ENCODE measurements at places on chromosomes 7 and 10. TPM values are rescaled to one million over a fixed set of nuclear protein-coding genes. Genes with fewer than 3 reads are reported as not detected.

DNA sequence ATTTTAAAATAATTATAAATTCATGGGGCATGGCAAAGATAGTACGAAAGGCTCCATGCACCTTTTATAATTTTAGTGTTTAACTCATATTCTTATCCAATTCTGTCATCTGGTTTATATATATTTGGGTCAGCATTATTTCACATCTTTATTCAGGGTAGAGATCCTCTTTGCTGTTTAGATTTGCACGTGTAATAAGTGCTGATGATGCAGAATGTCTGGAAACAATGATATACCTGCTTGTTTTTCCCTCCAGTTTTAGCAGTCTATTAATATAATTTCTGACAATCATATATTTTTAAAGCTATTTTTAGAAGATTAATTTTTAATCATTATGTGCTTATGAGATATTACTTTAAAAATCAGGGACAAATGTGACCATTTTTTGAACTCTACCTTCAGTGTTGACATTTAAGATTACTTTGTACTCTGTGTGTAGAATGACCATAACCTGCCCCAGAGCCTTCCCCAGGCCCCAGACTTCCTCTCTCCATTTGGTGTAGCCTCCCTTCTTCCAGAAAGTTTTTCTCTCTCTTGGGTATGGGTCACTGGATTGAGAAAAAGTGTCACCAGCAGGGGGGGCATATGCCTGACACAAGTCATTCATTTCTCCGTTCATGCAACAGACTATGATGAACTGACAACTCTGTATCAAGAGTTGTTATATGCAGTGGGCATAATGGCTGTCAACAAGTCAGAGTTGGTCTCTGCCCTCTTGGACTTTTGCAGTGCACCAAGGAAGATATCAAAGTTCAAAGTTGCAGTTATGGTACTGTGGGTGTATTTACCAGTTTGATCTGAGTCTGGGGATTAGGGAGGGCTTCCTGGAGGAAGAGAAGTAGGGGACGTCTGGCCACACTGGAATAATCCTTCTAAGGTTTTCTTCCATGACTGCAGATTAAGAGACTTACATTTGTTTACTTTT, 192.6 kb upstream of the CCDC6 start:
- H3K4me3 ChIP-seq, result no peak overlapping the region
- no peaks in the 10 kb centered on the region for H3K27me3 ChIP-seq
- no peaks in the 10 kb centered on the region for H3K36me3 ChIP-seq
- H3K27ac ChIP-seq, result no peak overlapping the region

DNA sequence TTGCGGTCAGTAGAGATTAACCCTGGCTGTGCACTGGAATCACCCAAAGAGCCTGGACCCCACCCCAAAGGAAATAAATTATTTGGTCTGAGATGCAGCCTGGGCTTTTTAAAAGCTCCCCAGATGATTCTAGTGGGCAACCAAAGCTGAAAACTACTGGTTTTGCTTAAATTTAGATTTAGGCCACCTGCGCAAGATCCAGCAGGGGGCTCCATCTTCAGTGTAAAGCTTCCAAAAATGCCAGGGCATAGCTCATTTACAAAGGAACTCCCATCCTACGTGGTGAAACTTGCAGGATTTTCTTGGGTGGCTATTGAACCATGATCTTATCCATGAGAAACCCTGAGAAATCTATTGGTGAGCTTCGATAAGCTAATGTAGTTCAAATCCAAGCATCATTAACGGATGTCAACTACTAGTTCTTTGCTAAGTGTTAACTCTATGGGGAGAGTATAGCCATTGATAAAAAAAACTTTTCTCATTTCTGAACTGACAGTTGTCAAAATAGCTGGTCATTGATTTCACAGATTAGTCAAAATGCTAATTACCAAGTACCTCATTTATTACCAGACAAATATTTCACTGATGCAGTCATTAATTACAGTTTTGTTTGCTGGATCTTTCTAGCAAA, 315.3 kb downstream of the LHFPL3 start:
- H3K4me1 ChIP-seq, result no peaks in the 10 kb centered on the region
- H3K36me3 ChIP-seq, result no peaks in the 10 kb centered on the region
- no peak for DNase-seq
- no peaks in the 10 kb centered on the region for H3K27me3 ChIP-seq

Gene LEP
- total RNA-seq, result not detected

Gene PARD3
- total RNA-seq, result 64.6 TPM

DNA sequence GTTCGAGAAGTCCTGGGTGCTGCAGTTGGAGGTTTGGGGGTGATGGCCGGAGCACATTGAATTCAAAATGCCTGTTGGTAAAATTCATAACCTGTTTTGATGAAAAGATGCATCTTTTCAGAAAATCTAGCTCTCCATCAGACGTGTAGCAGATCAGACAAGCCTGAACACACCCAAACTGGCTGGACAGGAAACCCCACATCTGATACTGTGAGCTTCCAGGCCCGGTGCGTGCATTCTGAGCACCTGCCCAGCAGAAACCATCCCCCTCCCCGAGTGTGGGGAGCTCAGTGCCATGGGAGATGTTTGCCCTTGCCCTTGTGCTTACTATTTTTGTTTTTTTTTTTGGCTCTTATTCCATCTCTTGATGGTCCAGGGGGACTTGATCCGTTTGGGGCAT, 417.1 kb downstream of the TCERG1L start:
- no peaks in the 10 kb centered on the region for H3K27me3 ChIP-seq
- no peaks in the 10 kb centered on the region for H3K36me3 ChIP-seq
- H3K4me3 ChIP-seq, result no peak overlapping the region
- H3K27ac ChIP-seq, result no peak overlapping the region
- no peaks in the 10 kb centered on the region for H3K4me1 ChIP-seq

DNA sequence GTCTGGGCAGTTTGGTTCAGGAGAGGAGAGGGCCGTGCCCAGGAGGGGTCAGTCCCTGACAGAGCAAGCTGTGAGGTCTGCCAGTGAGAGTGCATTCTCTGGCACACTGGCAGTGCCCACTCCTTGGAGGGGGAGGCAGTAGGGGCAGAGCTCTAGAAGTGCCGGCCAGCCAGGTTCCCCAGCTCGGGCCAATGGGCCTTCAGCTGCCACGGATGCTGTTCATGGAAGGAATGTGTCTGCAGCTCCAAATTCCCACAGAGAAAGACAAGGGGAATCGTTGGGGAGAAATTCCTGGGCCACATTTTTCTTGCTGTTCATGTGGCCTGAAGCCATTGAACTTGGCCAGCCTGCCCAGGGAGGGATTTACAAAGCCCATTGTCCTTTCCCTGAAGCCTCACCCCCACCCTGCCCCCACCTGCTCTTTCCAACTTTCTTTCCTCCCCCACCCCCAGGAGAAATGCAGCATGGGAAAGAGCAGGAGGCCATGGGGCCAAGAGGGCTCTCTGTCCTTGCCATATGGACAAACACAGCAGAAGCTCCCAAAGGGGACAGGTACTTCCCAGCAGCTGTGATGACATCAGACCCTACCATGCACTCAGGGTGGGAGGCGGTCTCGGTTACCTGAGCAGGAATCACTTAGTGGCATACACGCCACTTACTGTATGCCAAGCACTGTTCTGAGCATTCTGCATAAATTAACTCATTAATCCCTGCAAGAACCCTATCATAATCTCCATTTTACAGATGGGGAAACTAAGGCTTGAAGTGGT, 70.7 kb downstream of the ARHGAP22 start:
- H3K4me1 ChIP-seq, result no peaks in the 10 kb centered on the region
- DNase-seq, result no peak
- H3K27ac ChIP-seq, result no peak overlapping the region

- H3K27ac ChIP-seq, result no peak within 1 kb of the TSS
- H3K27me3 ChIP-seq, result peaks cover 99% of the 10 kb centered on the region
- H3K4me3 ChIP-seq, result peak within 1 kb of the TSS; percentile 40
- H3K4me1 ChIP-seq, result peaks cover 36% of the 10 kb centered on the region
- DNase-seq, result no peak
- H3K36me3 ChIP-seq, result no peaks in the 10 kb centered on the region
These were observed at the start of gene IGF2BP3 for GRCh38 chr7:23470330-23471105. IGF2BP3 (minus strand) TSS chr7:23470491; CDS start chr7:23470110, 381 bp downstream.

Gene ZSWIM8
- 52.6 TPM for total RNA-seq

Gene ELAPOR2
- 2.3 TPM for total RNA-seq

Gene JMJD1C
- 22.5 TPM for total RNA-seq

Gene SPDYE5
- total RNA-seq, result not detected

DNA sequence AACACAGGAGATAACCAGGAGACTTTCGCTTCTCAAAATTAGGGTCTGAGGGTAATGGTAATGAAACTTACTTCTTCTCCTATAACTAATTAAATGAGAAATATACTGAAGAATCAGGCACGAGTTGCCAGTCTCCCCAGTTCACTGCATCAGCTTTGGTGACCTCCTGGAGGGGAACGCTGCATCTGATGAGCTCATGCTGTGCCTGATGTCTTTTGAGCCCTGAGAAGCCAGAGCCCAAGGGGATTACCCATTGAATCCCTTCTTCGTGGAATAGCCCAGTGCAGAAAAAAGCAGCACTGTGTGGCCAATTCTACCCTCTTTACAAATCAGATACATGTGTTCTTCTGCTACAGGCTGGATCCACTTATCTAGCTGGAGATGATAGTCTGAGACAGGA, 45.1 kb downstream of the CYP2C9 start:
- H3K4me3 ChIP-seq, result no peak overlapping the region
- no peak for DNase-seq
- H3K27ac ChIP-seq, result no peak overlapping the region
- H3K27me3 ChIP-seq, result no peaks in the 10 kb centered on the region
- no peaks in the 10 kb centered on the region for H3K4me1 ChIP-seq

GRCh38 chr7:55249332-55249731, 115.8 kb upstream of the LANCL2 start:
- H3K27ac ChIP-seq, result no peak overlapping the region
- no peaks in the 10 kb centered on the region for H3K36me3 ChIP-seq
- H3K4me3 ChIP-seq, result no peak overlapping the region
- no peaks in the 10 kb centered on the region for H3K27me3 ChIP-seq
- DNase-seq, result no peak

DNA sequence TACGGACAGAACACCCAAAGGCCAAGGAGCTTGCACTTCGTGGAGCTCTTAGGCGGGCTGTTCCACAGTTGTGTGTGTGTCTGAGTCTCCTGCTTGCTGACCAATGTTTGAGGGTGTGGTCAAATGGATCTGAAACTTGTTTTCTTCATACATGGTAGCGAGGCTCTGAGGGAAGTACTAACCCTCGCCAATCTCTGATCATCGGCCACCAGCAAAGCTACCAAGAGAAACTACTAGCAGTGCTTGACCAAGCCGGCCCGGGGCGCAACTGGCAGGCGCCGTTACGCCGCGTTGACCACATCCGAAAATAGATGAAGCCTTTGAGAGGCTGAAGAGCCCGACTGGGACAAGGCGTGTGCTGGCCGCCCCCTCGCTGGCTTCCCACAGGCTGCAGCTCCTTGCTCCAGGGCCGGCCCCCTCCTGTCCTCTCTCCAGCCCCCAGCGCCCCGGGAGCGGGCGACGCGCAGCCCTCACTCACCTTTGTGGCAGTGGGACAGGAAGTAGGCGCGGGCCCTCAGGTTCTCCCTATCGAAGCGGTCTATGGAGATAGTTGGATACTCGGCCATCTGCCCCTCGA, 384 bp downstream of the DCLRE1C start:
- H3K4me3 ChIP-seq, result peak overlapping the region; percentile 81
- peaks cover 4% of the 10 kb centered on the region for H3K36me3 ChIP-seq
- DNase-seq, result peak; percentile 2
- peak overlapping the region; percentile 85 for H3K27ac ChIP-seq

Data from gastrocnemius medialis (tissue), 4 donors.